ENCODE measurements at places on chromosomes 16 and 17.

- DNase-seq, result no peak
These were observed 35.7 kb upstream of the MYLK3 start for GRCh38 chr16:46783800-46784199.

- peak; percentile 98 for DNase-seq
These were observed at the start of gene DVL2 for GRCh38 chr17:7234083-7234951. Gene DVL2 (minus strand): TSS chr17:7234517. CDS start chr17:7234262, 255 bp downstream.

- no peak for DNase-seq
These were observed 1.4 kb upstream of the SLFN11 start for GRCh38 chr17:35374766-35375344.

DNA sequence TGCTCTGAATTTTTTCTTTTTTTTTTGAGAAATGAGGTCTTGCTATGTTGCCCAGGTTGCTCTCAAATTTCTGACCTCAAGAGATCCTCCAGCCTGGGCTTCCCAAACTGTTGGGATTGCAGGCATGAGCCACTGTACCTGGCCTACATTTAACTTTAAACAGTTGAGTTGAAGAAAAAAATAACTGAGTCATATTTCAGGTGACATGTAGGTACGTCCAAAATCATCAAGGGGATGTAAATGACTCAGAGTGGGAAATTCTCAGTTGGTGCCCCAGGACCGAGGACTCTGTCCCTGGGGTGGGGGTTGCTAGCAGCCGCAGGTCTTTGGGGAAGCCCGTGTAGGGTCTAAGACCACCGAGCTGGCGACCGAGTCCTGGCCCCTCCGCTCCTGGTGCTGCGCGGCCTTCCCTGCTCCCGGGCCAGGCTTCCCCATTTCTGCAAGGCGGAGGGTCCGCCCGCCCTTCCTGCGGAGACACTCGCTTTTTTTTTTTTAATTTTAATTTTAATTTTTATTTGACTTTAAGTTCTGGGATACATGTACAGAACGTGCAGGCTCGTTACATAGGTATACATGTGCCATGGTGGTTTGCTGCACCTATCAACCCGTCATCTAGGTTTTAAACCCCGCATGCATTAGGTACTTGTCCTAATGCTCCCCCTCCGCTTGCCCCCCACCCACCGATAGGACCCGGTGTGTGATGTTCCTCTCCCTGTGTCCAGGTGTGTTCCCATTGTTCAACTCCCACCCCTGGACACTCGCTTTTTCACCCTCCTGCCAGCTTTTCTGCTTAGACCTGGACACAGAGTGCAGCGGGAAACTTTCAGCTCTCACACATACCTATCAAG lies 12.7 kb upstream of the N4BP1 start:
- no peak for DNase-seq

- DNase-seq, result no peak
These were observed 16.1 kb downstream of the UTS2R start for GRCh38 chr17:82387705-82388106.

- DNase-seq, result no peak
These were observed 54.1 kb upstream of the MARCHF10 start for GRCh38 chr17:62862251-62862650.

DNA sequence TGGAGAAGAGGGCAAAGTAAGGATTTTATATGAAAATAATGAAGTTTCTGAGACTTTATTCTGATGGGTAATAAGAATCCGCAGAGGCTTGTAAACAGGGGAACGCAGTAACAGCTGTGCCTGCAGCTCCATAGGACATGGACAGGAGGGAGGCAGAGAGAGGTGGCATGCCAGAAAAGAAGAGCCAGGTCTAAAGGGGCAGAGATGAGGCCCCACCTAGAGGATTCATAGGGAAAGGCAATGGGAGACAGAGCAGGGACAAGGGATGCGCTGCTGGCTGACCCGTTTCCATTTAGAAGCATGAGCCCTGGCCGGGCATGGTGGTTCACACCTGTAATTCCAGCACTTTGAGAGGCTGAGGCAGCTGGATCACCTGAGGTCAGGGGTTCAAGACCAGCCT lies 340.3 kb upstream of the CDH5 start:
- DNase-seq, result peak; percentile 32

- DNase-seq, result no peak
These were observed 20.1 kb upstream of the DLX3 start for GRCh38 chr17:50015146-50015545.

- no peak for DNase-seq
These were observed 255.5 kb upstream of the KCNJ16 start for GRCh38 chr17:69819316-69820087.

- no peak for DNase-seq
These were observed 13.9 kb downstream of the CYB561 start for GRCh38 chr17:63431939-63432804.

GRCh38 chr17:41906465-41907184 lies 12.1 kb downstream of the ACLY start:
- no peak for DNase-seq

DNA sequence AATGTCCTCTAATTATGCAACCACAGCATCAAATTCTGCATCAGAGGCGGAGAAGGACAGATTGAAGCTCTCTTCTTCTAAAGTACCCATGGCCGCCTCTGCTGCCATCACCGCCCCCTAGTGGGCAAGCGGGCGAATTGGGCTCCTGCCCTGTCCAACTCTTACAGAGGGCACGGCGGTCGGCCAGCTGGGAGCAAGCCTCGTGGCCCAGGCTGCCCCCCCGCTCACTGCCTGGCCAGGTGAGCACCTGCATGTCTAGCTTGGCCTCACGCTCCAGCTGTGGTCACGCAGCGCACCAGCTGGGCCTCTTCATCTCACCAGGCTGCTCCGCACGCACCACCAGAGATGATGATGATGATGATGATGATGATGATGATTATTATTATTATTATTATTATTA lies 146.1 kb upstream of the TOM1L1 start:
- DNase-seq, result no peak

- DNase-seq, result peak; percentile 82
These were observed 161.3 kb downstream of the SLC39A11 start for GRCh38 chr17:72931163-72931562.

DNA sequence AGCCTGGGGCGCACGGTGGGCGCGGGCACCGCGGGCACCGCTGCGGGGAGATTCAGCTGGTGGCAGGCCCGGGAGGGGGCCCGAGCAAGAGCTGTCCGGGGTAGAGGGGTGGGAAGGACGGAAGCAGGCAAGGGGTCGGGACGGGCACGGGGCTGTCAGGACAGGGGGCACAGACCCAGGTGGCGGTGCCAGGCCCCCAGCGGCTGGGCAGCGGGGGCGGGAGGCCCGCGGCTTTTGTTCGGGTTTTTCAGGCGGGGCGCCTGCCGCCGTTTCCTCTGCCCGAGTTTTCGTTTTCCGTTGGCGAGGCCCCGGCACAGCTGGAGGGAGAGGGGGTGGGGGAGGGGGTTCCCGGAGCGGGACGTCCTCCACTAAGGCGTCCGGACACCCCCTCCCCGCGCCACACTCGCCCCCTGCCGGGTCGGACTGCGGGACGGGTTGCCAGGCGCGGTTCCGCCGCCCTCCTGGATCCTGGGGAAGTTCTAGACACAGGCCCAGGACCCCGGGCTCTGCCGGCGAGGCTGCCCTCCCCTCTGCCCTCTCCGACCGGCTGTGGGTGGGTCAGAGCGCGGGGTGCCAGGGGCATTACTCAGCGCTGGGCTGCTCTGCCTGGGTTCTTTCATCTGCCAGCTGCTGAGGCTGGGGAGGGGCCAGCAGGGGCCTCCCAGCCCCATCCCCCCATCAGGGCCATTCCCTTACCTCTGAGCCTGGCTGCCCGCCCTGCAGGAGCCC lies 543 bp downstream of the ARHGAP23 start:
- no peak for DNase-seq

- no peak for DNase-seq
These were observed 12.0 kb downstream of the ACSF3 start for GRCh38 chr16:89105599-89106151.

GRCh38 chr16:50889276-50889675 lies 147.4 kb downstream of the CYLD start:
- DNase-seq, result no peak

DNA sequence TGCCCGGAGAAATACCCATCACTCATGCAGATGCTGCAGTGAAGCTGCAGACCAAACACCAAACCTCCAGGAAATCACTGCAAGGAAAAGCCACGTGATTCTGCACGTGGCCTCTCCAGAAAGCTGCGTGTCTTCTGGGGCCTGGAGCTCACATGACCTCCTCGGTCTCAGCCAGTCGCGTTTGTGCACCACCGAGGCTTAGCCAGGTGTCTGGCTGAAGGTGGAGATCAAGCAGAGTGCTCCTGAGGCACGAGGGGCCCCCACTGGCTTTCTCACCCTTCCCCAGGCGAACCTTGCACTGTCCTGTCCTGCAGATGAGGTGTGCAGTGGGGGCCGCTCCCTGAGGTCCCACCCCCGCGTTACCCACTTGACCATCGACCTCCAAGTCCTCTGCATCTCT lies 257.3 kb downstream of the RBFOX3 start:
- no peak for DNase-seq

All from cerebellum (tissue), 4 donors.